Foreskin fibroblast (primary cell): ENCODE measurements at places on chromosomes 4 and X.
A peak's percentile ranks its signal among the peaks of the same experiment; 100 is the strongest.

- no peak for DNase-seq
These were observed 7.8 kb downstream of the SERTM2 start for GRCh38 chrX:111519215-111519614.

GRCh38 chr4:173524218-173525117 lies 5.6 kb downstream of the HAND2 start:
- DNase-seq = no peak

- peak; percentile 28 for DNase-seq
These were observed 58.9 kb downstream of the NAF1 start for GRCh38 chr4:163107754-163108153.

DNA sequence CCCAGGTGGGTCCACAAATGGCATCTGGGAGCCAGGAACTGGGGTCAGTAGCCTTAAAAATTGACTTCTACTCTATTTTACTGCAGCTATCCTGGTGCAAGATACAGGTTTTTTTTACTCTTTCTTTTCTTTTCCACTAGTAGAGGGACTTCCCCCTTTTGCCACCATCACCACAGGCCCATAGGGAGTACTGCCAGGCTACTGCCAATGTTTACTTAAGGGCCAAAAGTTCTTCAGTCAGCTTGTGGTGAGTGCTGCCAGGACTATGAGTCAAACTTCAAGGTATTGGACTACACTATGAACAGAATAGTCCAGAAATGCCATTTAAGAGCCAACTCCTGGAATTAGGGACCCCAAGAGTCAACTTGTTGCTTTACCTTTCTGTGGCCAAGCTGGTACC lies 94.7 kb downstream of the EDA2R start:
- DNase-seq = no peak

GRCh38 chrX:94871640-94872039 lies 1197.6 kb downstream of the FAM133A start:
- DNase-seq = no peak

GRCh38 chrX:68941385-68941952 lies 112.6 kb downstream of the EFNB1 start:
- DNase-seq = no peak

DNA sequence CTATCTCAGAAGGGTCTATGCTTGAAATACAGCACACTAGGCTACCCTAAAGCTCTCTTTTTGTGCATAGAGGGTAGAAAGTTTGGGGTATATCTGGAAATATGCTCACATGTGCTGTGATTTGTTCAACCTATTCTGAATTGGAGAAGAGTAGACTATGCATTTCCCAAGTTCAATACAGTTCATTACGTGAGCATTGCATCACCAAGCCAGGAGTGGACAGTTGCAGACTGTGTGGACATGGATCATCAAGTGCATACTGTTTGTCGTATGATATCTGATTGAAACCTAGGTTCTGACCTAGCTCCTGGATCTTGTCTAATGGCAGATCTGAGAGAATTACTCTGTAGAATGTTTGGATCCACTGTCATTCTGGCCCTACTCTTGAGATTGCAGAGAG lies 161.1 kb downstream of the FRAS1 start:
- DNase-seq = no peak

- DNase-seq = no peak
These were observed 35.4 kb upstream of the DHRSX start for GRCh38 chrX:2536141-2536540.

GRCh38 chrX:23251043-23251442 lies 83.6 kb upstream of the PTCHD1 start:
- DNase-seq = no peak

- no peak for DNase-seq
These were observed 34.5 kb downstream of the ACE2 start for GRCh38 chrX:15566244-15566643.
